NCI-H1694 treated with DMSO at 0.1 percent for 48 hours (cell line): ENCODE measurements at places on chromosomes 5 and 9.
A peak's percentile ranks its signal among the peaks of the same experiment; 100 is the strongest.

DNA sequence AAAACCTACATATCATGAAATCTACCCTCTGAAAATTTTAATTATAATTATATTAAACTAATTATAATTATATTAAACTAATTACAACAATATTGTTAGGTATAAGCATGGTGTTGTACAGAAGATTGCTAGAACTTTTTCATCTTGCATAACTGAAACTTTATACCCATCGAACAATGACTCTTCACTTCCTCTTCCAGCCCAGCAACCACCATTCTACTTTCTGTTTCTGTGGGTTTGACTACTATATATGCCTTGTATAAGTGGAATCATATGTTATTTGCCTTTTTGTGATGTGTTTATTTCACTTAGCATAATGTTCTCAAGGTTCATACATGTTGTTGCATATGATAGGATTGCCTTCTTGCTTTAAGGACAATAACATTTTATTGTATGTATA, 274.2 kb upstream of the CCNH start:
- no peak for DNase-seq

DNA sequence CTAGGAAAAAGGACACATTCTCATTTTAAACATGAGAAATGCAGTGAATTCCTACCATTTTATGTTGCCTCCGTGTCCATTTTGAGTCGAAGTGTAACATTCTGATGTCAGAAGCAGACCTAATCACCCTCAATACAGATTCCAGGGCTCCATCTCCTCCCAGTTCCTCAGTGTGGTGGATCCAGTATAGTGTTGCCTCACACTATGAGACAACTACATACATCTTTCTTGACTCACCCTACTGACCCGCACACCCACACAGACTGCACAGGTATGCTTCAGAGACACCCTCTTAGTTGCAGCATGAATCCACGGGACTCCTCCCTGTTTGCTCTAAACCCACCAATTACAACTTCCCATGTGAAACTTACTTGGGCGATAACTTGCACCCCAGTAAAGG, 564.9 kb downstream of the SEMA5A start:
- no peak for DNase-seq

DNA sequence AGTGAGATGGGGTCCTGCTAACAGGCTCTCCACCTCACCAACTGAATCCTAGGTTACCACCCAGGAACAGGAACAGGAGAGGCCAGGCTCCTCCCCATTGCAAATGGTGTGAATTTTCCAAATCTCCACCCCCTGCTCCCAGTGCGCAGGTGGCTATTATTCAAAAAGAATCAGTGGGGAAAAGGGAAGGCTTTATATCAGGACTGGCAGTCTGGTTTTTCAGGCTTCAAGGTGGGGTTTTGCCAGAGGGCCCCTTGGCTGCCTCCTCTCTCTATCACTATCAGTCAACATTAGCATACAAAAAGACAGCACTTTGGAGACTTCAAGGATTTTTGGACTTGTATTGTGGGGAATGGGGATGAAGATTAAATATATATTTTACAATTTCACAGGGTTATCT, 1817.6 kb upstream of the C9orf72 start:
- no peak for DNase-seq

DNA sequence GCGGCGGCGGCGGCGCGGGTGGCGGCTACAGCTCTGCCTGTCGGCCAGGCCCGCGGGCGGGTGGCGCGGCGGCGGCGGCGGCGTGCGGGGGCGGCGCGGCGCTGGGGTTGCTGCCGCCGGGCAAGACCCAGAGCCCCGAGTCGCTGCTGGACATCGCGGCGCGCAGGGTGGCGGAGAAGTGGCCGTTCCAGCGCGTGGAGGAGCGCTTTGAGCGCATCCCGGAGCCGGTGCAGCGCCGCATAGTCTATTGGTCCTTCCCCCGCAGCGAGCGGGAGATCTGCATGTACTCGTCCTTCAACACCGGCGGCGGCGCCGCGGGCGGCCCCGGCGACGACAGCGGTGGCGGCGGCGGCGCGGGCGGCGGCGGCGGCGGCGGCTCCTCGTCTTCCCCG, 296 bp downstream of the ZSWIM6 start:
- DNase-seq = peak; percentile 4

- no peak for DNase-seq
Observed at GRCh38 chr5:22226423-22226822, 626.7 kb downstream of the CDH12 start.

GRCh38 chr9:105187781-105188180, 56.7 kb upstream of the SLC44A1 start:
- DNase-seq = no peak

DNA sequence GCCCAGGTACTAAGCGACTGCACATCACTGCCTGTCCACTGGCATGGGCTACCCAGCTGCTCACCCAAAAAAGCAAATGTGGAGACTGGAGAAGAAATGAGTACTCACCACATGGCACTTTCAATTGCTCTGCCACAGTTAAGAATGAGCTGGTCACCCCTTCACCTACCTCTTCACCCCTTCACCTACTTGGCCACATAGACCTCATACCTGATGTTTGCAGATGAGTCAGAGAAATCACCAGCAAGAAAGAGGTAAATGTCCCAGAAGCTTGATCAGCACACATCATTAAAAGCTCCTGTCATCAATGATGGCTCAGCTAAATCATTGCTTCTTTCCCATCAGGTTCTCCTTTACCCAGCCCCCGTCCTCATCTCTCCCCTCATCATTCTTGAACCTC, 7.6 kb upstream of the PRUNE2 start:
- DNase-seq = no peak

DNA sequence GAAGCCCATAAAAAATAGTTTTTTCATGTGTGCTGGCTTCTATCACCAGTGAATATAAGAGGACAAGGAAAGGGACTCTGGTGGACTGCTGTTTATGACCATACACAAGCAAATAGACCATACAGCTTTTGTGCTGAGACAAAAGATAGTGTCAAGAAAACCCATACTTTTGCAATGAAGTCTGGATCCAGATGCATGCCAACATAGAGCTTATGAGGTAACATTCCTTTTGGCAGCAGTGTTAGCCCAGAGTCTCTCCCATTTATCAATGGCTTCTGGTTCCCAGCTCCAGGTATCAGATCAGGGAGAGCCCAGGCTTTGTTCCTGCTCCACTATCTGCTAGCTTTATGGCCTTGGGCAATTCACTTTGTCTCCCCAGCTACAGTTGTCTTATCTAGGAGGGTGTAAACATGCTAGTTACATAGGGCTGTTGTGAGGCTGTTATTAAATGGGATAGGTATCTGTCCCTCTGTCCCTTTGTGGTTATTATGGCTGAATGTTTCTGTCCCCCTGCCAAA, 55.6 kb downstream of the CCDC192 start:
- no peak for DNase-seq

GRCh38 chr5:143347046-143347445, 56.4 kb downstream of the NR3C1 start:
- no peak for DNase-seq

- DNase-seq = no peak
Observed at GRCh38 chr9:115209601-115210306, 91.8 kb upstream of the TNC start.

DNA sequence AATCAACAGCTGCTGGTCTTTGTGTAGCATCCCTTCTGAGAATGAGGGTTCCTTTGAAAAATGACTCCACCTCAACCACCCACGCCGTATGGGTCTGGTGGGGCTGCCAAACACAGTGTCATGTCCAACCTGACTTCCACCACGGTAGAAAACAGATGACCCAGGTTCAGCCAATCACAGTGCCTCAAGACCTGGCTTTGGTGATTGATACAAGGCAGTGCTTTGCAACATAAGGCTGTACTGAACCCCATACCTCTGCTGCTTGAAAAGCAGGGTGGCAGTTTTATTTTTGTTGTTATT, 11.5 kb upstream of the TGFBR1 start:
- no peak for DNase-seq

DNA sequence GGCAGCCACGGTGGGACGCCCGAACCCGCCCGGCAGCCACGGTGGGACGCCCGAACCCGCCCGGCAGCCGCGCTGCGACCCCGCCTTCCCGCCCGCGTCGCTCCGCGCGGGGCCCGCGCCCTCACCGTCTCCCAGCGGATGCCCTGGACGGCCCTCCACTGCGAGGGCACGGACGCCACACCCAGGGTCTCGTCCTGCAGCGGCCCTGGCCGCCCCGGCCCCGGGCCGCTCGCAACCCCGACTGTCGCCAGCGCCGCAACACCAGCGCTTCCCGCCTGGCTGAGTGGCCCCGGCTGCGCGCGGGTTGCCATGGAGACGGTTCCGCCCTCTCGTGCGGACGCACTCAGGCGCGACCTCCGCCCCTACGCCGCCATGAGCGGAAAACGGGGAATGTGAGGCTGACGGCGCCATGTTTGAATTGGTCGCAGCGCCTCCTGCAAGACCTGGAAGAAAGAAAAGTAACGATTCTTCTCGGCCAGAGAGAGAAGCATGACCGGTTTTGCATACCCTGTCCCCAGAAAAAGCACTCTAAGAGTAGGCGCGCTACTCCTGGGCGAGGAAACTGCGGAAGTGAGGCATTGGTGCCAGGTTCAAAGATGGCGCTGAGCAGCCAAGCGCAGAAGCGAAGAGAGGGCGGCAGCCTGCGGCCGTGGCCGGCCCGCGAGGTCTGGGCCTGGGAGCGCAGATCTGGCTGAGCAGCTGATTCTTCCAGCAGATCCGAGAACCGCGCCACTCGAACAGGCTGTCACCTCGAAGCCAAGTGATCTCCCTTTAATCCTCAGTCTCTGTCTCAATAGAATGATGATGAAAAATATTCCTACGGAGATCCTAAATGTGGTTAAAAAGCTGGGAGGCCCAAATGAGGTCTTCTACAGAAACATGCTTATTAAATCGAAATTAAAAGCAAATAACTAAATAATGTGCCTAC, at the start of gene DYNC2I2:
Gene DYNC2I2 (minus strand): TSS at position 432 of the 928 bp plus-strand sequence. CDS start 121 bp downstream, at position 311.
- peak; percentile 71 for DNase-seq

- DNase-seq = no peak
Observed at GRCh38 chr5:112005623-112005930, 248.6 kb upstream of the NREP start.

GRCh38 chr5:87541033-87541432, 128.3 kb upstream of the CCNH start:
- DNase-seq = peak; percentile 1

GRCh38 chr9:135809166-135809565, 98.2 kb downstream of the CAMSAP1 start:
- no peak for DNase-seq

GRCh38 chr9:117926031-117926658, 221.9 kb downstream of the TLR4 start:
- no peak for DNase-seq

DNA sequence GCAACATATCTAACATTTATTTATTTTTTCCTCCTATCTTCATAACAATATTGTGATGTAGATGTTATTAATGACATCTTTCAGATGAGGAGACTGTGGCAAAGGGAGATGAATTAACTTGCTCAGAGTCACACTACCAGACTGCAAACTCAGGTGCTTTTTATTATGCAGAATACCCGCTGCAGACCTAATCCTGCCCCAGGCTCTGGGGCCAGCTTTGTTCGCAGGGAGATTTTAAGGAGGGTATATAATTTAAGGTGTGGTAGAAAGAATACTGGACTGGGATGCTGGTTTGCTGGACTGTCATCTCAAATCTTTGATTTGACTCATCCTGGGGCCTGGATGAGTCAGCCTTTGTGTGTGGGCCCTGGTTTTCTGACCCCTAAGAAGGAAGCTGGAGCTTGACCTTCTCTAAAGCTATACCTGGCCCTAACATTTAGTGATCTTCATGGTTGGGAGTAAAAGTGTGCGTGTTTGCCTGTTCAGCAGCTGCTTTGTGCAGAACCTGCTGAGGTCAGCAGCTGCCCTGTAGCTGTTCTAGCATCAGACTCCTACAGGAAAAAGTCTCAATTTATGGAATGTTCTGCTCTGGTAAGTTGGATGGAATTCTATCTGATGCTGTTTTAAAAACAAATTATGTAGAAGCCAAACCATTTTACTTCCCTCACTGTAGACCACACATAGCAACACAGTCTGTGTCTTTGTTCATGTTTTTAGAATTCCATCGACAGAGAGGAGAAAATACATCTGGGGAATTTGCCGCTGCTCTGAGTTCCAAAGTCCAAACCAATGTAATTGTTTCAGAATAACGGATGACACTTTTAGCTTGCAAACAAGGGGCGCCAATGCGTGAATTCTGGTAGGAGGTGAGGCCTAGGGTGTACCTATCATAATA, 4.5 kb downstream of the SLC36A1 start:
- DNase-seq = no peak

DNA sequence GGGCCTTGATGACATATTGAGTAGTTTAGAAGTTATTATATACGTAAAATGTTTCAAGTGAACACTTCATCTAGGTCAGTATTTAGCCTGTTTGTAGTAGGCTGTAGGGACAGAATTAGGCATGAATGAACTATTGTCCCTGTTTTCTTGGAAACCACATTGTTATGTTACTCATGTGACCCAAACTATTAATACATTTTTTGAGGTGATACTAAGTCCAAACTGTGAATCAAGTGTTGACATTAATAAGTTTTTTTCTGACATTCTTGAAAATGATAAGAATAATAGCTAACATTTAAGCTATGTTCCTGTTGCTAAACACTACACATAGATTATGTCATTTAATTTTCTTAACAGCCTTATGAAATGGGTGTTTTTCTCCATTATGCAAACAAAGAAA, 1642.7 kb upstream of the WWC1 start:
- DNase-seq = no peak

GRCh38 chr9:102237520-102237919, 499.1 kb upstream of the GRIN3A start:
- DNase-seq = no peak

GRCh38 chr5:133785182-133785581, 172.8 kb upstream of the FSTL4 start:
- no peak for DNase-seq

- peak; percentile 32 for DNase-seq
Observed at GRCh38 chr5:93894601-93895354, 153.4 kb upstream of the POU5F2 start.

- no peak for DNase-seq
Observed at GRCh38 chr5:6188344-6188743, 190.0 kb downstream of the MED10 start.

- DNase-seq = no peak
Observed at GRCh38 chr5:2181149-2181548, 298.4 kb upstream of the IRX4 start.

DNA sequence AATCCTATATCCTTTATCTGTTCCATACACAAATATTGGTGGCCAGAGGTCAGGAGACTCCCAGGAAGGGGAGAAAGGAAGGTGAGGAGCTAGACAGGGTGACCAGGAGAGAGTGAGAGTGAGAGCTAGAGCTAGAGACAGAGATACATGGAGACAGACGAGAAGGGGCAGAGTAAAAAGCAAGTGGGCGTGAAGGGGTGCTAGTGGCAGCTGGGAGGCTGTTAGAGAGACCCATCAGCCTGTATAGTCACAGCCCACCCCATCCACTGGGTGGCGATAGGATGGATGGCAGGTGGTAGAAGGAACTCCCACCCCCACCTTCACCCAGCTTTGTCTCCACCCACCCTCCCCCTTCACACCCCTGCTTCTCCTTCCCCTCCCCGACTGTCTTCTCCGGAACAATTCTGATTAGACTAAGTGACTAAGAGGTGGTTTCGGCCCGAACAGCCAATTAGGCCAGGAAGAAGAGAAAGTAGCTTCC, 32.8 kb downstream of the PCDH1 start:
- peak; percentile 71 for DNase-seq

- DNase-seq = no peak
Observed at GRCh38 chr5:159897786-159898393, 18.4 kb upstream of the ADRA1B start.

GRCh38 chr9:13587571-13587970, 308.1 kb upstream of the MPDZ start:
- no peak for DNase-seq
